HFFc6 (cell line): ENCODE measurements at places on chromosomes 11 and 22. TPM values are rescaled to one million over a fixed set of nuclear protein-coding genes. Genes with fewer than 3 reads are reported as not detected.
A peak's percentile ranks its signal among the peaks of the same experiment; 100 is the strongest.

DNA sequence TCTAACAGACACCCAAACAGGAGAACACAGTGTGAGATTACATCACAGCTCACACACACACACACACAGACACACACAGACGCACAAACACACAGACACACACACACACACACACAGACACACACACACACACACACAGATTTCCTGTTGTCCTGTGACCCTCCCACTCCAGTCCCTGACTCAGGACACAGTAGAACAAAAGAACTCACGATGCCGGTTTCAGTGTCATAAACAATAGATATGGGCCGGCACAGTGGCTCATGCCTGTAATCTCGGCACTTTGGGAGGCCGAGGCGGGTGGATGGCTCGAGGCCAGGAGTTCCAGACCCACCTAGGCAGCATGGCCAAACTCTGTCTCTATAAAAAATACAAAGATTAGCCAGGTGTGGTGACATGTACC is 13.8 kb upstream of the KAT5 start:
- DNase-seq: no peak

DNA sequence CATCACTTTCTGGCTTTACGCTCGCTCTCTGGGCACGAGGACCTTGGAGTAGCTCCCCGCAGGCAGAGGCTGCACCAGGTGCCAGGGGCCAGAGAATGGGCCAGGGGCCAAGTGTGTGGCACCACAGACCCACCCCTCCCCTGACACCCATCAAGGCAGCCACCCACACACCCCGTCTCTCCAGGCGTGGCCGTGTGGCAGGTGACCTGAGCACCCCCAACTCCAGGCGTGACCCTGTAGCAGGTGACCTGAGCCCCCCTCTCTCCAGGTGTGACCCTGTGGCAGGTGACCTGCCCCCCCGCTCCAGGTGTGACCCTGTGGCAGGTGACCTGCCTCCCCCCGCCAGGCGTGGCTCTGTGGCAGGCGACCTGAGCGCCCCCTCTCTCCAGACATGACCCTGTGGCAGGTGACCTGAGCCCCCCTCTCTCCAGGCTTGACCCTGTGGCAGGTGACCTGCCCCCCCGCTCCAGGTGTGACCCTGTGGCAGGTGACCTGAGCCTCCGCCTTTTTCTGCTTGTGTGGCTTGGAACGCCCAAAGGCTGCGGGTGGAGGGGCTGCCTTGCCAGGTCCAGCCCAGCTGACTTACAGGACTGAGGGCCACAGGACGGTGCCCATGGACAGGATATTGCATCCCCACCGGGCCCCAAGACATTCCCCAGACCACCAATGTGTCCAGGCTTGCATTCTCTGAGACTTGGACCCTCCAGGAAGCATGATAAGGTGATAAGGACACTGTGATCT is 667.2 kb downstream of the BRD1 start:
- no peak for DNase-seq

- DNase-seq: peak; percentile 27
These were observed 36.2 kb downstream of the DLG2 start for GRCh38 chr11:85590848-85591483.

- DNase-seq: no peak
These were observed 30.5 kb upstream of the OR10G7 start for GRCh38 chr11:124071623-124071948.

DNA sequence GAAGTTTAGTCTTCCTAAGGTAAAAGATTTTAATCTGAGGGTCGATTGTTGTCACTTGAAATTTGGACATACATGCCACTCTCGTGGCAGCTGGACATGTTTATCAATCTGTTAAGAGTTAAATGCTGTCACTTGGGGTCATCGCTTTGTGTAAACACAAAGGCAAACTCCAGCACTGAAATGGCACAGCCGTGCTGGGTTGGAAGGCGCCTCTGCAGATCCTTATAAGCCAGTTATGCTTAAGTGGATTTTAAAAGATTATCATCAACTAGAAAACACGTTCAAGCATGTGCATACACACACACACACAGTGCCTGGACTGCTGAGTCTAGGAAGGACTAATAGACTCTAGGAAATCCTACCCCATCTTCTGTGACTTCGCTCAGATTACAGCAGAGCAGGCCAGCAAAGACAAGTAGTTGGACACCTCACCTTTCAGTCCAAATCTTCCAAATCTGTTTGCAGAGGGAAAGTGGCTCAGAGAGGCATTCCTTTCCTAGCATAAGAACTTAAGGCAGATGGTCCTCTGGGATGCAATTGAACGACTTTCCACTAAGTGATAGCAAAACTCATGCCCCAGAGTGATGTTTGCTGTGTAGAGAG is 83.7 kb downstream of the CACNG2 start:
- no peak for DNase-seq

GRCh38 chr11:80841675-80842074 is 1400.8 kb upstream of the TENM4 start:
- DNase-seq: no peak

GRCh38 chr11:44226945-44227344 is 83.0 kb downstream of the ALX4 start:
- no peak for DNase-seq

GRCh38 chr22:44084044-44084772 is 60.1 kb downstream of the PARVB start:
- DNase-seq: no peak

The CCDC116 gene
- 0.14 to 0.17 TPM (median 0.16 TPM) in 3 replicates for total RNA-seq

The TSPAN18 gene
- total RNA-seq: not detected in 3 replicates

The CCDC89 gene
- 2.0 to 2.8 TPM (median 2.0 TPM) in 3 replicates for total RNA-seq

The SLC22A6 gene
- not detected in 3 replicates for total RNA-seq

The OR52H1 gene
- not detected in 3 replicates for total RNA-seq

The SMARCB1 gene
- 84.0 to 96.0 TPM (median 94.9 TPM) in 3 replicates for total RNA-seq

The SPI1 gene
- not detected in 3 replicates for total RNA-seq

The YAP1 gene
- 116 to 133 TPM (median 121 TPM) in 3 replicates for total RNA-seq

The PHF21B gene
- not detected in 3 replicates for total RNA-seq

The MMP13 gene
- total RNA-seq: not detected in 3 replicates

The SLC25A18 gene
- total RNA-seq: not detected in 2 replicates

The MN1 gene
- 0.11 to 0.16 TPM (median 0.13 TPM) in 3 replicates for total RNA-seq
